Hippocampal formation (tissue), 2 donors: ENCODE measurements at places on chromosomes 4 and X.

- no peak for DNase-seq
Measured at GRCh38 chr4:147340111-147340510, 140.8 kb upstream of the EDNRA start.

GRCh38 chr4:153426207-153426885, 39.8 kb upstream of the TMEM131L start:
- DNase-seq = no peak

DNA sequence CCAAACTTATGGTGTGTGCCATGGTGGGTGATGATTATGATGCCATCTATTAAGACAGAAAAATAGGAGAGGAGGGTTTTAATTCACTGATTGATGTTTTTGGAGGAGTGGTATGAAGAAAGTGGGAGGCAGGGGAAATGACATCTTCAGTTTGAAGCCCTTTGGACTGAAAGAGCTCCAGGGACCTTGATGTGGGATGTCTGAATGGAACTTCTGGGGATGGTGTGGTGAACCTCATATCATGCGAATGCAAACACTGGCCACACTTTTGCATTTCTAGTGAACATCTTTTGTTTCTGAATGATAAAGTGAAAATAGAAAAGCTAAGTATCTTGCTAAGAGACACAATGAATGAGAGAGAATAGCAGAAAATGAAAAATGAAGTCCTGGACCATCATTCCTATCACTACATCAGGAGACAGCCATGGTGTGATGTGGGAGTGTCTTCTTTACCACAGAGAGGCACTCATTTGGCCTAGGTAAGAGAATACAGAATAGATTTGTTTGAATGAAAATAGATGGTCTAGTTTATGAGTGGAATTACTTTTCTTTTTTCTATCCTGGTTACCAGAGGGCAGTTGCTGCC, 123.5 kb downstream of the ZNF827 start:
- no peak for DNase-seq

DNA sequence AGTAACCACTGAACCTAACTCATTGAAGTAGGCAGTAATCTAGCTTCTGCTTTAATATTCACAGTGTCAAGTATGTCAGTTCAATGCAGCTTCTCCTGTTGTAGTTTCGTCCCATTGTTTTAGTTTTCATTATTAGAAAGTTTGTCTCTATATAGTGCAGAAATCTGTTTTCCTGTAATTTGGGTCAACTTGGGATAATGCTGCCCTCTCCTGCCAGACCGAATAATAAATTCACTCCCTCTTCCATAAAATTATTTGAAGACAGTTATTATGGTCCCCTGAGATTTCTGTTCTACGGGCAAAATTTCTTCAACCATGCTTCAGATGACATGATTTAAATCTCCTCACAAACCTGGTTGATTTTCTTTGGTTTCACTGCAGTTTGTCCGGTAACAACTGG, 4.6 kb upstream of the LUZP4 start:
- DNase-seq = no peak

DNA sequence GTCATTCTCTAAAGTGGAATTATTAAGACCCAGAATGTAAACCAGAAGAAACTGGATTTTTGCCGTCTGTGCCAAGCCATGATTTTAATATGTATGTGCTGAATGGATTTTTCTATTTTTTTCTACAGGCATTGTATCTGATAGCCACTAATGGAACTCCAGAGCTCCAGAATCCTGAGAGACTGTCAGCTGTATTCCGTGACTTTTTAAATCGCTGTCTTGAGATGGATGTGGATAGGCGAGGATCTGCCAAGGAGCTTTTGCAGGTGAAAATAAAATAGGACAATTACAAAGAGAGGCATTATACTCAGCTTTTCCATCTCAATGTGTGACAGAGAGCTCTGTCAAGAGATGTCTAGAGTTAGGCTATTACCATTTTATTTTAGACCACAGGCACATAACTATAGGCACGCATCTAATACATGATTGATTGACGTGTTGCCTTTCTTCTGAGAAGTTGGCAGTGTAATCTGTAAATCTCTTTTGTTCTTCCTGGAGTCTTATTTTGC, 53.9 kb downstream of the CAPN6 start:
- DNase-seq = no peak

DNA sequence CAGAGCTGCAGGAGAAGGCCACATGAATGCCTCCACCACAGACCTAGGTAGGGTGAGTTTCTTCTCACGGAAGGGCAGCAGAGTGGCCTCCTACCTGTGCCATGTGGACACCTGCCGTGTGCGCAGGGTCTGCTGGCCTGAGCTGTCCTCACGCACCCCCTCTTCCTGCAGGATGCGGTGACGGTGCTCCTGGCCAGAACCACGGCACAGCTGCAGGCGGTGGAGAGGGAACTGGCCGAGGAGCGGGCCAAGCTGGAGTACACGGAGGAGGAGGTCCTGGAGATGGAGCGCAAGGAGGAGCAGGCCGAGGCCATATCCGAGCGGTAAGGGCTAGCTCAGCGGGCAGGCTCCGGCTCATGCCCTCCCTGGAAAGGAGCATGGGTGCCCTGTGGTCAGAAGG, 28.4 kb upstream of the CLCN4 start:
- no peak for DNase-seq

GRCh38 chr4:86319390-86319789, 40.5 kb downstream of the MAPK10 start:
- no peak for DNase-seq

DNA sequence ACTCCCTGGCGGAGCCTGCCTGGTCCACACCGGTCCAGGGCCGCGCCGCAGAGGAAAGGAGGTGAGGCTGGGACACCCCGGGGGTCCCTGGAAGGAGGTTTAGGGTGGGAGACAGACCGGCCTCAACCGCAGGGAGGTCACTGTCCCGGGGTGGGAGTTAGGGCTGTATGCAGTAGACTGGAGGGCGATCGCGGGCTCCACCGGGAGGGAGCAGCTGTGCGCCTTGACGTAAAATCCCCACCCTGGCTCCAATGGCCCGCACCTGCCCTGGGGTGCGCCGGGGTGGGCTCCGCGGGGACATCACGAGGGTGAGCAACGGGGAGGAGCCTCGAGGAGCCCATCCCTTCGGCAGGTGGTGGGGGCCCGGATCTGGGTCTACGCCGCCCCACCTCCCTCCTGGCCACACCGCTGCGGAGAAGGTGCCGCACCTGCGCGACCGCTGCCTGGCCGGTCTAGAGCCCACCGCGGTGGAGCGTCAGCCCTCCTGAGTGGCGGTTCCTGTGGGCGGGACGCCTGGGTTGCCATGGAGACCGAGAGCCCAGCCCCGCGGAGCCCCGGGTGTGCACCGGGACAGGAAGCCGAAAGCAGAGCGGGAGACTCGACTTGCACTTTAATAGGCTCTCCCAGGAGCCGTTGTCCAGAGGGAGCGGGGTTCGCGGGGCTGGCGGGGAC, 105.1 kb downstream of the ADRA2C start:
- no peak for DNase-seq
